ENCODE measurements at places on chromosomes 5 and 9.

DNA sequence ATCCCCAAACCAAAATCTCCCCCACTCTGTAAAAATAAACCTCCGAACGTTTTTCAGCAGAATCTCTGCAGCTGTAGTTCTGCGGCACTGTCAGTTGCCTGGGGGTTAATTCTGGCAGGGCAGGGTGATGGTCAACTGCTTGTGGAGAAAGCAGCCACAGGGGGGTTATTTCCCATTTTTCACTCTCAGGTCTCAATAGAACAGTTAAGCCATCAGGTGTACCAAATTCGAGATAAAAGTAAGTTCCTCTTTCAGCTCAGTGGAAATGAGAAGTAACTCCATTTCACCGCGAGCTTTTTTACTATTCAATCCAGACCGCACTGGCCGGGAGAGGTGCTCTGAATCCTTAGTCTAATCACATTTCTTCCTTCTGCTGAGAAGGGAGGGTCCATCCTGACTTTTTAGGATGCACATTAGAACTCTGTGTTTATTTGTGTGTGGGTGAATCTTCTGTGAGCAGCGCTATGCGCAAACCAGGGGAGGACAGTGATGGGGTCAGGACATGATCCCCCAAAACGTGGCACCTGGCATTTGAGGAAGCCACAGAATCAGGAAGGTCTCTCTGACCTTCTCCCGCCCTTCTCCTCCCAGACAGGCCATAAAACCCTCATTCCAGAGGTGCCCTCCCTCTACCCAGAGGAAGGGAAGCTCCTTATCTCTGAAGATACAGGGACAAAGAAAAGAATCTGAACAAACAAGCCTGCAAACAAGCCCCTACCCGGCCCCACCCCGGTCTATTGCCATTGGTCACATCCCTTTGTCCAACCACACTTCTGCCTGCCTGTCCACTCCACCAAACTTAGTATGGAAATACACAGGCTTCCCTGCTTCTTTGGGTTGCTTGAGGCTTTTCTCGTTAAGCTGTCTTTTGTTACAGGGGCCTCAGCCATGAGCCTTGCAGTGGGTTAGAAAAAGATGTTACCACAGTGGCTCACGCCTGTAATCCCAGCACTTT, 229.0 kb downstream of the ROR2 start:
- DNase-seq = no peak

DNA sequence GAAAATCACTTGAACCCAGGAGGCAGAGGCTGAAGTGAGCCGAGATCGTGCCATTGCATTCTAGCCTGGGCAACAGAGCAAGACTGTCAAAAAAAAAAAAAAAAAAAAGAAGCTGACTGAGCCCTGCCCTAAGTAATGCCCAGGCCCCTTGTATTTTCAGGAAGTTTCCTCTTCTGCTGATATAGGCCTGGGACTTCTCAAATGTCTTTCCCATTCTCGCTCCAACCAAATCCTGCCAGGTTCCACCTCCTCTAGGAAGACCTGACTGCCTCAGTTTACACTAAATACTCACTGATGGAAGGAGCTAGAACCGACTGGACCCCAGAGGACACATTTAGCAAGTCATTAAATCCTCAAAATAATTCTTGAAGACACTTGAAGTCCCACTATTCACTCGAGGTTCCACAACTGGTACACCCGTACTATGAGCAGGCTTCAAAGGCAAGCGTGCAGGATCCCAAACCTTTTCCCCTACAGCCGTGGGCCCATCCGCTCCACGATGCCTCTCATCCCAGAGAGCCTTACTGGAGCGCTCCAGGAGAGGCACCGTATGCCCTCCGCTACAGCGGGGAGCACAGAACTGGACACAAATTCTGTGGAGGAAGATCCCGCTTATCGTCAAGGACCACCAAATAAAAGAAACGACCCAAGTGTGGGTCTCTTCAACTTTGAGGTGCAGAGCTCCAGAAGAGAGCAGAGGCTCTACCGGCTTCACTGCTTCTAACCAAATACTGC, 676 bp downstream of the NOL6 start:
- no peak for DNase-seq

DNA sequence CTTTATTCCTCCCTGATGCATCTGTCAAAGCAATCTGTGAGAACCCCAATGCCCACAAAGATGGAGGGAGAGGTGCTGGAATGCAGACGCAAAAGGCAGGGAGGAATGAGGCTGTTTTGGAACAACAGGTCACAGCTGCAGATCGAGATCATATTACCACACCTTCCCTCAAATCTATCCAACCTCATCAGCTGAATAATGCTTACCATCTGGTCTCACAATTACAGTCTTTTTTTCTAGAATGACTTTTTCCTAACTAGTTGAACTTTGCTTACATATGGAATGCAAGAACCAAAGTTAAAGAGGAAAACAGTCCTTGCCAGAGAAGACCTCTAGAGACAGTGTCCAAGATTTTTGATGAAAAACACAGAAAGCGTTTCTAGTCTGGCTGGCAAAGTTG, 158.1 kb downstream of the LPAR1 start:
- DNase-seq = no peak

DNA sequence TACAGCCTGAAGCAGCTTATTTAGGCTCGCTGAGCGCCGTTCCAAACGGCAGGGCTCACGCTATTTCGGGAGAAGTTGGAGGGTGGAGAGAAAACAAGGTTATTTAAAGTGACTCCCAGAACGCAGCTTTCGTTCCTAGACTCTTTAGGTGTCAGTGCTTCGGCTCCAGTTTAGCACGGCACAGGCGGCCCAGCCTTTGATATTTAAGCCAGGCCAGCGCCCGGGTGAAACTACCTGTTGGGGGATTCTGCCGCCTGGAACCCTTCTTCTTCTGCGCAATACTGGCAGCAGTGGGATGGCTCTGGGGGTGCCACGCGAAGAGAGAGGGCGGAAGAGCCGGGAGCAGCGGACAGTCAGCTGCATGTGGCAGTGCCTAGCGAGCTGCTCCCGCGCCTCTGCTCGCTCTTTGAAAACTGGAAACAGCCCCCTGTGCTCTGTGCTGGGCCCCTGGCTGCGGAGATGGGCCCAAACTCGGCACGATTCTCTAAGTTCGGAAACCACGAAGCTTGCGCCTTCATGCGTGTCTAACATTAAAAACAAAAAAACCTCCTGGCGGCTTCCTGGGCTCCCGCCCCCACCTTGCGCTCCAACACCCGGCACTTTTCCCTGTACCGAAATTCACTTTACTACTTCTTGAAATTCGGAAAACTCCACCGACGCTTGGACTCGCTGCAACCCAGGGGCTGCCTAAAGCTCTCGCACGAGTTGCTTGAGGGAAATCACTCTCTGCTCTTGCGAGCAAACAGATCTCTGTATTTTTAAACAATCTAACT, 34.6 kb upstream of the NFIB start:
- DNase-seq = no peak

GRCh38 chr5:148988328-148988727, 74.5 kb downstream of the SH3TC2 start:
- DNase-seq = no peak

- DNase-seq = no peak
Observed at GRCh38 chr5:55276771-55277170, 30.7 kb downstream of the DHX29 start.

- no peak for DNase-seq
Observed at GRCh38 chr9:7912037-7912535, 112.5 kb upstream of the DMAC1 start.

DNA sequence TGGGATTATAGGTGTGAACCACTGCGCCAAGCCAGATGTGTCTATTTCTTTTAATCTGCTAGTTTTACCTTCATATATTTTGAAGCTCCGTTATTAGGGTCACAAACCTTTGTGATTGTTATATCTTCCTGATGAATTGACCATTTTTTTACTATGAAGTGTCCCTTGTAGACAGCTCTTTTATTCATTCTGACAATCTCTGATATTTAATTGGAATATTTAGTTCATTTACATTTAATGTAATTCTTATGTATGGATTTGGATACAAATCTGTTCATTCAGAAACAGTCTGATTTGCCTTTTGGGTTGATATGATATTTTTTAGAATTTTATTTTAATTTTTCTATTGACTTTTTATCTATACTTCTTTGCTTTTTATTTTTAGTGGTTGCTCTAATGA, 17.2 kb downstream of the ERCC6L2 start:
- no peak for DNase-seq

- no peak for DNase-seq
Observed at GRCh38 chr9:132541051-132541450, 41.4 kb upstream of the BARHL1 start.

- DNase-seq = no peak
Observed at GRCh38 chr5:119379096-119379495, 23.3 kb downstream of the TNFAIP8 start.

DNA sequence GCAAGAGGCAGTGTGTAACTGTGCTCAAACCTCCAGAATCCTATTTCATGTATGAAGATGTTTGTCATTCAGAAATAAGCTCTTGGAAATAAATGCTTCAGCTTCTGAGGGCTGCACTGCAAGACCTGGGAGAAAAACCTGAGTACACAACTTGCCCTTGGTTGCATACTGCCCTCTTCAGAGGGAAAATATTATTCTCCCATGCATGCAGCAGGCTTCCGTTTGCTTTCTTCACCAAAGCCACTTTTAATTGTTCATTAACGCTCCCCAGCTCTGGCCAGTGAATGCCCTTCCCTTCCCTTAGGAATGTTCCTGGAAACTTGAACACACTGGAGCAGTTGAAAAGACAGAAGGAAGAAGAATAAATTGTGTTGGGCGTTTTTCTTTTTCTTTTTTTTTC, 2.5 kb upstream of the WHRN start:
- DNase-seq = no peak

GRCh38 chr9:109122726-109123621, 3.2 kb upstream of the TMEM245 start:
- no peak for DNase-seq

GRCh38 chr5:17443333-17444130, 54.5 kb upstream of the TAF11L2 start:
- no peak for DNase-seq

DNA sequence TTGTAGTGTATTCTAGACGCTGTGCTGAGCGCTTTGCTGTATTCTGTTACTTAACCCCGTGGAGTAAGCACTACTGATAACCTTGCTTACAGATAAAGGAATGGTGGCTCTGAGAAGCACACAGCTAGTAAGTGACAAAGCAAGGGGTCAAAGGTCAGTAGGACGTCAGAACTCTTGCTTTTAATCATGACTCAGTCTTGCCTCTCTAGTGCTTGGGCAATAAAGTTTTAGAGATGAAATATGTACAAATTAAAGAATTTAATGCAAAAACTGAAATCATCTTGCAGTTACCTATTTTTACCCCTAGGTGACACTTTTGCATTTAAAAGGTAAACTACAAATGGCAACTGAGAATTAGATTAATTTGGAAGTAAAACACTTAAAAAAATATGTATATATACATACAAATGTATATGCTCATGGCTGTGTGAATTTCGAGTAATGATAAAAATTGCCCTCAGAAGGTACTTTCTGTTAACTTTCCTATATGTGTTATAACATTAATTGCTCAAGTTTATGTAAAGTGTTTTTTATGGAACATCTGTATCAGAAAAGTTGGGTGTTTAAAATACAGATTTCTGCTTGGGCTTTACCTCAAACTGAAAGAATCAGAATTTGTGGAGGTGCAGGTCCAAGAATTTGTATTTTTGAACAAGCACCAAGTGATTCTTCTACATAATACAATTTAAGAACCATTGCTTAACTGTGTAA, 175.1 kb upstream of the DAB2 start:
- no peak for DNase-seq

DNA sequence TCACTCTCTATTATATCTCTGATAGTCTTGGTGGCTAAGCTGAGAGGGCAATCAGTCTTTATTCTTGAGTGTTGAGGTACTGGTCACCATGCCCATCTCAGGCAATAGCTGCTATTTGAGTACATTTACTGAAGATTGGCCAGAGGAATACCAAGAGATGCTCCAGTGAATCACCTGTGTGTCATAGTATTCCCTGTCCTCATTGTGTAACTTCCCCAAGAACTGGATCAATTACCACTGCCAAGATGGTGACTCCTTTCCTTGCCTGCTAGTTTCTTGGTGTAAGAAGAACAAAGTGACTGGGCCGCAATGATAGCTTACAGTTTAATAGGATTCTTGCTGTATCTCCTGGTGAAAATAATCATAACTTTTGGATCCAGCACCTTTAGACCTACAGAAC, 418.7 kb upstream of the KIF2A start:
- DNase-seq = no peak

GRCh38 chr9:137387114-137387890, 35.7 kb downstream of the EXD3 start:
- DNase-seq = no peak

- DNase-seq = no peak
Observed at GRCh38 chr5:84213212-84213611, 171.5 kb downstream of the EDIL3 start.
